ENCODE measurements at places on chromosomes 7 and 10. TPM values are rescaled to one million over a fixed set of nuclear protein-coding genes. Genes with fewer than 3 reads are reported as not detected.

Gene TAC1
- not detected for total RNA-seq

Gene PTER
- 2.8 TPM for total RNA-seq

- no peaks in the 10 kb centered on the region for H3K27me3 ChIP-seq
- no peaks in the 10 kb centered on the region for H3K36me3 ChIP-seq
- no peak overlapping the region for H3K4me3 ChIP-seq
- H3K4me1 ChIP-seq = no peaks in the 10 kb centered on the region
- no peak overlapping the region for H3K27ac ChIP-seq
Measured at GRCh38 chr10:53997953-53998352, 803.1 kb downstream of the PCDH15 start.

GRCh38 chr7:6504996-6505395 is 46.3 kb downstream of the GRID2IP start:
- no peaks in the 10 kb centered on the region for H3K36me3 ChIP-seq
- H3K4me3 ChIP-seq = no peak overlapping the region
- H3K27ac ChIP-seq = no peak overlapping the region
- DNase-seq = no peak
- peaks cover 5% of the 10 kb centered on the region for H3K4me1 ChIP-seq

GRCh38 chr10:133139551-133140065 is 20.4 kb upstream of the KNDC1 start:
- no peak overlapping the region for H3K4me3 ChIP-seq
- no peaks in the 10 kb centered on the region for H3K4me1 ChIP-seq
- DNase-seq = no peak
- H3K27ac ChIP-seq = no peak overlapping the region

DNA sequence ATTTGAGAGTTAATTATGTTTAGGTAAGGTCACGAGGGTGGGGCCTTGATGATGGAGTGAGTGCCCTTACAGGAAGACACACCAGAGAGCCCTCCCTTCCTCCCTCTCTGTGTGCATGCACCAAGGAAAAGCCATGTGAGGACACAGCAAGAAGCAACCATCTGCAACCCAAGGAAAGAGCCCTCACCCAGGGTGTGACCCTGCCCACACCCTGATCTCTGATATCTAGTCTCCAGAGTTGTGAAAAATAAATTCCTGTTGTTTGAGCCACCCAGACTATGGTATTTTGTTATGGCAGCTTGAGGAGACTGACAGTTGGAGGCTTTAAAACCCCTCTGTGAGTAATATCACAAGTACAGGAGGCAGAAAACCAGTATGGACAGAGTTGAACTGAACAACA is 15.0 kb upstream of the MCM10 start:
- H3K4me3 ChIP-seq = no peak overlapping the region
- no peak for DNase-seq
- H3K36me3 ChIP-seq = no peaks in the 10 kb centered on the region
- no peak overlapping the region for H3K27ac ChIP-seq
- H3K27me3 ChIP-seq = no peaks in the 10 kb centered on the region

GRCh38 chr7:35993113-35993512 is 159.9 kb upstream of the EEPD1 start:
- DNase-seq = no peak
- no peaks in the 10 kb centered on the region for H3K36me3 ChIP-seq
- H3K4me3 ChIP-seq = no peak overlapping the region
- no peak overlapping the region for H3K27ac ChIP-seq
- H3K4me1 ChIP-seq = peaks cover 2% of the 10 kb centered on the region

DNA sequence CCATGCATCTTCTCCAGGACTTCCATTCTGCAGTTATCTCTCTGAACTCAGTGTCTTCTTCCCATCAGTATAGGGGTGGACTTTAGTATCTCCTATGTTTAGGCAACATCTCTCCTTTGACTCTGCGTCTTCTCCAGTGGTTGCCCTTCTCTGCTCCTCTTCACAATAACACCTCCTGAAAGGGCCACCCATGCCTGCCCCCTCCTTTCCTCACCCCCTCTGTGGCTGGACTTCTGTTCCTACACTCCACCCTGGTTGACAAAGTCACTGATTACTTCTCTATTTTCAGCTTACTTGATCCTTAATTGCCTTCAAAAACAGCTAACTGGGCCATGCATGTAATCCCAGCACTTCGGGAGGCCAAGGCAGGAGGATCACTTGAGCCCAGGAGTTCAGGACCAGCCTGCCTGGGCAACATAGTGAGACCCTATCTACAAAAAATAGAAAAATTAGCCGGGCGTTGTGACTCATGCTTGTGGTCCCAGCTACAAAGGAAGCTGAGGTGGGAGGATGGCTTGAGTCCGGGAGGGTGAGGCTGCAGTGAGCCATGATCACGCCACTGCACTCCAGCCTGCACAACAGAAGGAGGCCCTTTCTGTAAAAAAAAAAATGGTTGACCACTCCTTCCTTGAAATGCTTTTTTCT is 13.7 kb downstream of the SRGN start:
- no peaks in the 10 kb centered on the region for H3K4me1 ChIP-seq
- no peaks in the 10 kb centered on the region for H3K36me3 ChIP-seq
- no peak for DNase-seq

- no peak overlapping the region for H3K27ac ChIP-seq
- no peak for DNase-seq
- H3K4me1 ChIP-seq = no peaks in the 10 kb centered on the region
- no peaks in the 10 kb centered on the region for H3K27me3 ChIP-seq
- no peaks in the 10 kb centered on the region for H3K36me3 ChIP-seq
Measured at GRCh38 chr7:83796760-83797159, 147.8 kb upstream of the SEMA3E start.
